ENCODE measurements at places on chromosomes 2 and 18.
A peak's percentile ranks its signal among the peaks of the same experiment; 100 is the strongest.

- DNase-seq, result no peak
Observed at GRCh38 chr18:1499265-1499664, 594.6 kb downstream of the ADCYAP1 start.

DNA sequence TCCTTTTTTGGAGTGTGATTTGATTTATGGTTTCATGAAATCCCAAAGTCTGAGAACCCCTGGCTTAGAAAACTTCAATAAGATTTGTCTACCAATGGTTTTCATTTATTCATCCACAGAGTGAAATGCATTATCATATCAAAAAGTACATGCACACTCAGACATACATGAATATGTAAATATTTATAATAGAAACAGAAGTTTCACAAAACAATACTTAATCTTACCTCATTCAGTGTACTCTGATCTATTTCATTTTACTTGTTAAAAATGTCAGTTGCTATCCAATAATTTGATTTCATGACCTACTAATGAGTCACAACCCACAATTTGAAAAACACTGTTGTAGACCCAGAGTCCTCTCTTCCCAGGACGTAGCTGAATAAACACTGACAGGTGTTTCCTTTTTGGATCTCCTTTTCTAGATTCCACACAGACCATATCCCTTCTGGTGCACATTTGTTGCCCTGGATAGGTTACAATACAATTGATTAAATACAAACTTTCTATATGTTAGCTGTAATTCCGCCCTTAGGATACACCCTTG lies 10.4 kb upstream of the CAVIN2 start:
- no peak for DNase-seq

DNA sequence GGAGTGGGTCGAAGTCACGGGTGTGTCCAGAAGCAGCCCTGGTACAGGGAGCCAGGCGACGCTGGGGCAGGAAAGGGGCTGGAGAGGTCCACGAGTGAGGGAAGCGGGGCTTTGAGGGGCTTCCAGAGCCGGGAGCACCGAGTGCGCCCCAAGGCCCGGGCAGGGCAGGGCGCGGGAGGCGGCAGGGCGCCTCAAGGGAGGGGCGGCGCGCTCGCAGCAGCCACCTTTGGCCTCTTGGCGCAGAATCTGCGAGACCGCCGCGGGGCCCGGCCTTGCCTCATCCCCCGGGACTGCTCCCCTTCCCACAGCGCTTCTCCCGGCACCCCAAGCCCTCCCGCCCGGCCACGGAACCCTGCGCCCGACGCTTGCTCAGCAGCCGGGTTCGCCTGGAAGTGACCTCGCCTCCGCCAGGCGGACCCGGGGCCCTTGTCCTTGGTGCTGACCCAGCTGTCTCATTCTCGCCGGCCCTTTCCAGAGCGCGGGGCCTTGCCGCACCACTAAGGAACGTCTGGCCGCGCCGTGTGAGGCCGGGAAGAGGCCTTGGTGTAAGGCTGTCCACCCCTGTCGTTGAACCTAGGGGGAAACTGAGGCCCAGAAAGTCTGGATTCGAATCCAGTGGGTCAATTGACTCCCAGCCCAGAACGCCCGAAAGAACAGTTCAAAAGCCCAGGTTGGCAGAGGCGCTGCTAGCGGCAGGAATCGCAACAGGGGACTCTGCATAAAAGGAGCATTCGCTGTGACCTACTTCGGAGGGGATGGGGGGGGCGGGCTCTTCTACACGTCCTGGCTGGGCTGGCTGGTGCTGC lies 584 bp upstream of the DNER start:
- DNase-seq, result peak; percentile 70

DNA sequence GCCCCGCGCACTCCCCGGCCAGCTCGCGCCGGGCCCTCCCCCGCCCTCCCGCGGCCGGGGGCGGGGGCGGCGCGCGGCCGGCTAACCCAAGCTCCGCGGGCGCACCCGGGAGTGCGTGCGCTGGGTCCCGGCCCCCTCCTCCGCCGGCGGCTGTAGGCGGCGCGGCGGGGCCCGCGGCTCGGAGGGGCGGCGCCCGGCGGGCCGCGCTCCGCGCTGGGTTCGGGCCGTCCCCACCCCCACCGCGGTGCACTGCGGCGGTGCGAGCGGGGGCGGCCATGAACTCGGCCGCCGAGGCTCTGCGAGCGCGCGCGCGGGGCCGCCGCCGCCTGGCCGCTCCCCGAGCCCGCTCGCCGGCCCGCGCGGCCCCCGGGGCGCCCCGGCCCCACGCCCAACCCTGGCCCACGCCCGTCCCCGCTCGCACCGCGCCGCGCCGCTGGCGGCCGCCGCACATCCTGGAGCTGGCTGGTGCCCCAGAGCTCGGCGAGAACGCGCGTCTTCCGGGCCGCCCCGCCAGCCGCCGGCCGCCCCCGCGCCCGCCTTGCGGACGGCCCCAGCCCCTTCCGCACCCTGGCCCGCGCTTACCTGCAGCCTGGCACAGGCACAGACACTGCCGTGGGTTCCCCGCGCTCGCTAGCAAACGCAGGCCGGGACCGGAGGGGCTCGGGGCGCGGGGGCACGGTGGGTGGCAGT lies at the start of gene ZBTB14:
Gene ZBTB14 (minus strand): TSS at position 496 of the 690 bp plus-strand sequence. CDS start 2,480 bp downstream, outside the sequence.
- DNase-seq, result peak; percentile 80

DNA sequence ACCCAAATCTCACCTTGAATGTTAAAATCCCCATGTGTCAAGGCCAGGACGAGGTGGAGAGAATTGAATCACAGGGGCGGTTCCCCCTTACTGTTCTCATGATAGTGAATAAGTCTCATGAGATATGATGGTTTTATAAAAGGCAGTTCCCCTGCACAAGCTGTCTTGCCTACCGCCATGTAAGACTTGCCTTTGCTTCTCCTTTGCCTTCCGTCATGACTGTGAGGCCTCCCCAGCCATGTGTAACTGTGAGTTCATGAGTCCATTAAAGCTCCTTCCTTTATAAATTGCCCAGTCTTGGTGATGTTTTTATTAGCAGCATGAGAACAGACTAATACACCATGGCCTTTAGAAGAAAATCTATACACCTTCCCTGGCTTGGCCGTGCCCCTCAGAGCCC lies 7.4 kb upstream of the MBP start:
- no peak for DNase-seq

All from left lung (tissue), 14 donors.